ENCODE measurements at places on chromosomes 3 and 15. TPM values are rescaled to one million over a fixed set of nuclear protein-coding genes. Genes with fewer than 3 reads are reported as not detected.
A peak's percentile ranks its signal among the peaks of the same experiment; 100 is the strongest.

DNA sequence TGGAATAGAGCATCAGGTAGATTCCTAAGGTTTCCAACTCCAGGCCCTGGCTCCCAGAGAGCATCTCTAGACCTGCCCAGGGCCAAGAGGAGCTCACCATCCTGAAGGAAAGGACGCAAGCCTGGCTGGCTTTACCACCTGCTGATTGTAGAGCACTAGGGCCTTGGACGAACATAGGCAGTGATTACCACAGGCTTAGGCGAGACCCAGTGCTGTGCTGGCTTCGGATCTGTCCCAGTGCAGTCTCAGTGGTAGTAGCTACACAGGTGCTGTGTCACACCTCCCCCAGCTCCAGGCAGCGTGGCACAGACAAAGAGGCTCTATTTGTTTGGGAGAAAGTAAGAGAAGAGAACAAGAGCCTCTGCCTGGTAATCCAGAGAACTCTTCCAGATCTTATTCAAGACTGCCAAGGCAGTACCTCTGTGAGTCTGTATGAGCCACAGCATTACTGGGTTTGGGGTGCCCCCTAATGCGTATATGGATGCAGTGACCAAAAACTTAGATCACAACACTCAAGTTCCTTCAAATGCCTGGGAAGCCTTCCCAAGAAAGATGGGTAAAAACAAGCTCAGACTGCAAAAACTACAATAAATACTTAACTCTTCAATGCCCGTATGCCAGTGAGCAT lies 25.4 kb downstream of the ISG20 start:
- H3K27ac ChIP-seq: no peak overlapping the region
- H3K27me3 ChIP-seq: no peaks in the 10 kb centered on the region
- no peak for DNase-seq
- H3K4me3 ChIP-seq: no peak overlapping the region
- no peaks in the 10 kb centered on the region for H3K36me3 ChIP-seq

DNA sequence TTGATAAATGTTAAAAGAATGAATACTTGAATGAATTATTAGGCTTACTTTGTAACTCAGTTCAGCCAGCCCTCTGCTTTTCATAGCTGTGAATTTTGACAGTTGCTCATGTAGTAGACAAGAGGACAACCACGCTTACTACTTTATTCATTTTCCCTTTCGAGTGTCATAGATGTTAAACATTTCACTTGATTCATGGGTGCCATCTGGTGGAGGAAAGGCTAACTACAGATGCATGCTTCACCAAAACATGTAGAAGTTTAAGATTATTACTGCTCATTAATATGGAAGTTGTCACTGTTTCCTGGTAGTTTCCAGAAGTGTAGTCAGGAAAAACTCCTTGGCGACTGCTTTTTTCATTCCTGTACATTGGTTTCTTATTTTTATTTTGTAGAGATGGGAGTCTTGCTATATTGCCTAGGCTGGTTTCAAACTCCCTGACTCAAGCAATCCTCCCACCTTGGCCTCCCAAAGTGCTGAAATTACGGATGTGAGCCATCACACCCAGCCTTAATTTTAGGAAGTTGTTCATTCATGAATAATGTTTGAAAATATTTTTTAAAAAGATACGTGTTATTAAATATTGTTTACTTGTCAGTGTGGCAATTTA lies 163.2 kb downstream of the B3GALNT1 start:
- peak; percentile 44 for DNase-seq
- no peak overlapping the region for H3K4me3 ChIP-seq
- H3K4me1 ChIP-seq: no peaks in the 10 kb centered on the region
- no peak overlapping the region for H3K27ac ChIP-seq
- H3K36me3 ChIP-seq: no peaks in the 10 kb centered on the region

- no peak overlapping the region for H3K27ac ChIP-seq
- peaks cover 5% of the 10 kb centered on the region for H3K4me1 ChIP-seq
- H3K4me3 ChIP-seq: no peak overlapping the region
- no peaks in the 10 kb centered on the region for H3K27me3 ChIP-seq
Observed at GRCh38 chr3:23663246-23663645, 142.5 kb upstream of the UBE2E1 start.

GRCh38 chr3:146024260-146024659 lies 136.7 kb downstream of the PLOD2 start:
- H3K4me1 ChIP-seq: no peaks in the 10 kb centered on the region
- DNase-seq: no peak
- no peak overlapping the region for H3K27ac ChIP-seq
- no peaks in the 10 kb centered on the region for H3K27me3 ChIP-seq

DNA sequence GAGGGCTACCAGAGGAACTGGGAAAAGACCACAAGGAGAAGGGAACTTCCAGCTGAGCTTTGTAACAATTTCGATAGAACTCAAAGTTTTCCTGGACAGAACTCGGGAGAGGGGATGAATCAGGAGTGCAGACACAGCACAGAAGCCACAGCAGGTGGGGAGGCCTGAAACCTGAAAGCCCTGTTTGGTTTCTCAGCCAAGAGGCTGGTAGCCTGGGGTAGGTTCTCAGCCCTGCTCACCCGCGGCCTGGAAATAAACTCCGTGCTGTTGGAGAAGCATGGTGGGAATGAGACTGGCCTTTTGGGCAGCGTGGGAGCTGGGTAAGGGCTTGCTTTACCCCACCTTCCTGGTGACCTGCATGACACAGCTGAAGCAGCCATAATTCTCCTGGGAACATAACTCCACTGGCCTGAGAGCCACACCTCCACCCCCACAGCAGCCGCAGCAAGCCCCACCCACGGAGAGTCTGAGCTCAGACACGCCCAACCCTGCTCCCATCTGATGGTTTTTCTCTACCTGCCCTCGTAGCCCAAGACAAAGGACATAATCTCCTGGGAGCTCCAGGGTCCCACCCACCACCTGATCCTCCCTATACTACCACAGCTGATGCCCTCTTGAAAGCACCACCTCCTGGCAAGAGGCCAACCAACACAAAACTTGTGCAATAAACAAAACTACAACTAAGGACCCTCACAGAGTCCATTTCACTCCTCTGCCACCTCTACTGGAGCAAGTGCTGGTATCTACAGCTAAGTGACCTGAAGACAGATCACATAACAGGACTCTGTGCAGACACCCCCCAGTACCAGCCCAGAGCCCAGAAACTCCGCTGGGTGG lies 52.5 kb upstream of the CHRM5 start:
- H3K4me3 ChIP-seq: no peak overlapping the region
- H3K27me3 ChIP-seq: no peaks in the 10 kb centered on the region
- H3K36me3 ChIP-seq: no peaks in the 10 kb centered on the region
- no peaks in the 10 kb centered on the region for H3K4me1 ChIP-seq
- DNase-seq: no peak
- H3K27ac ChIP-seq: no peak overlapping the region

GRCh38 chr3:102449341-102449740 lies 14.5 kb downstream of the ZPLD1 start:
- no peaks in the 10 kb centered on the region for H3K27me3 ChIP-seq
- no peak overlapping the region for H3K27ac ChIP-seq
- no peak for DNase-seq
- H3K4me1 ChIP-seq: no peaks in the 10 kb centered on the region

DNA sequence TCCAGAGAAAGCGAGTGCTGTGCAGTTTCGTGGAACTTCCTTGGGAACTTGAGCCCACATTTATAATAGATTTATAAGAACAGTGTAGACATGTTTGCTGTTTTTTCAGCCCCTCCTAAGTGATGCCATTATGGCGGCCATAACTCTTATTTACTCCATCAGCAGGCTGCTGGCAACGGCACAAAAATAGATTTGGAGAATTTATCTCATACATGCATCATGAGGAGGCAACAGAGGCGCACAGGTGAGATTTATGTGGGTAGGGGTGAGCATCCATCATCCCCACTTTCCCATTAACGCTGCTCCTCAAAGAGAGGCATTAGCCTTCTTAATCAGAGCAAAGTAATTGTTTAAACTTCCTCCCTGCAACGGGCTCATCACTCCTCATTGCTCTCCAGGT lies 182.5 kb downstream of the RAB11A start:
- H3K4me3 ChIP-seq: no peak overlapping the region
- DNase-seq: no peak
- no peak overlapping the region for H3K27ac ChIP-seq
- no peaks in the 10 kb centered on the region for H3K27me3 ChIP-seq
- H3K4me1 ChIP-seq: no peaks in the 10 kb centered on the region

LYZL4 gene
- not detected for polyA plus RNA-seq

RETNLB gene
- polyA plus RNA-seq: not detected

C3orf85 gene
- not detected for polyA plus RNA-seq

GCNT3 gene
- 0.50 TPM for polyA plus RNA-seq

SLC6A20 gene
- 0.06 TPM for polyA plus RNA-seq

ZMYND10 gene
- 0.50 TPM for polyA plus RNA-seq

Measured in ovary (tissue), 10 donors.